AG09309 (cell line): ENCODE measurements at places on chromosomes 2 and 18.

DNA sequence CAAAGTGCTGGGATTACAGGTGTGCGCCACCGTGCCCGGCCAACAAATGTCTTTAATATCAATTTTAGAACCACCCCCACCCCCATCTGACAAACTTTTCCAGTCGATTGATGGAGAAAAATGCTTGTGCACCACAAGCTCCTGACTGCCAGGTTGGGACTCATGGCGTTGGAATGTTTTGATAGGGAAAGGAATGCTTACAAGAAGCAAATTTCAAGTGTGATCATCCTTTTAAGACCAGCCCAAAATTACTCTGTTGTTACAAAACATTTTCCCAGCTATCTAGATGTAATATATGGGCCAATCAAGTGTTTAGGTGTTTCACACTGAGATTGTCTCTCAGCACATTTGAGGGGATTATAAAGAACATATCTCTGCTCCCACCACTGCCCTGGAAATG, 45.2 kb downstream of the UBXN4 start:
- DNase-seq, result peak; percentile 67

GRCh38 chr18:26532367-26533340, 15.7 kb downstream of the KCTD1 start:
- no peak for DNase-seq

DNA sequence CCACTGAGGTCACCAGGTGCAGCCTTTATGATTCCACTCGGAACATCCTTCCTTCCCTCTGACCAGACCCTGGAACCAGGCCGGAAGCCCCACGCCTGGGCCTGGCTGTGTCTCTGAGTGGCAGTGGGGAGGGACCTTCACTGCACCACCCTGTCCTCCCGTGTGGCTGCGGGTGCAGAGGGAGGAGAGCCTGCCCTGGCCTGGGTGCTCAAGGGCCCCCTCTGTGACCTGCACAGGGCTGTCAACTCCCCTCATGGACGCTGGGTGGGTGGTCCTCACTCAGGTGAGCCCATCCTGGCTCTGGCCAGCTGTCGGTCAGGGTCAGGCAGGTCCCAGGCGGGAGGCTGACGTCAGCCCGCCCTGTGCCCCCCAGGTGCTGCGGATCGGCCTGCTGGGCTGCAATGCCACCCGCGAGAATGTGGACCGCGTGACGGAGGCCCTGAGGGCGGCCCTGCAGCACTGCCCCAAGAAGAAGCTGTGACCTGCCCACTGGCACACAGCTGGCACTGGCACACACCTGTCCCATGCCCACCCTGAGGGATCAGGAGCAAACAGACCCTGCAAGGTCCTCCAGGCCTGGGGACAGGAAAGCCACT, 9.8 kb downstream of the AGXT start:
- DNase-seq, result no peak

- no peak for DNase-seq
Measured at GRCh38 chr2:48464264-48464795, 65.6 kb upstream of the STON1 start.

DNA sequence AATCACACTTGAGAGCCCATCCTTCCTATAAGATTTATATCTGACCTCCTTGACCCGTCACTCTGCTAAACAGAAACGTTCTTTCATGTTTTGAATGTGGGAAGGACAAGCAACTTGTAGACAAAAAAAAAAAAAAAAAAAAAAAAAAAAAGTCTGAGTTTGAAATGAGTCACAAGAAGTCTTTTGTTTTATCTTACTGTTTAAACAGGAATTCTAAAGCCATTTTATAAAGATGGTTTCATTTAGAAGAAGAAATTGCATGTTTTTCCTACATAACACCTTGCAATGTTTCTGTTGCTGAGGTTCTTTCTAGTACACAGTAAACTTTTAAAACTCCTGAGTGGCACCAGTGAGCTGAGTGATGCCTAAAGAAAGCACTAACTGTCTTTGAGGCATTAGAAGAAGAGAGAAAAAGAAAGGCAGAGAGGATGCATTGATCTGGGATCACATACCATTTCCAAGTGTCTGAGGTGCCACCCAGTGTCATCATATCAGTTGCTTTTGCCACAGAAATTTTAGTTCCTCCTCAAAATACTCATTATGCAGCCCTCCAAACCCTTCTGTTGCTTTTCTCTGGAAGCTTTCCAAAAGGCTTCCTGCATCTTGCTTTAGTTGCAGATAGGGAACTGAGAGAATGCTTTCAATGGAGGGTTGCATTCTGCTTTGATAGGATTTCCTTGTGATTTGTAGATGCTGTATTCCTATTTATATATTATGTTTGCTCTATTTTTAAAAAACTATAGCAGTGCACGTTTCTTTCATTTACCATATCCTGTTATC, 69.1 kb downstream of the ACVR2A start:
- no peak for DNase-seq

GRCh38 chr2:182593394-182593975, 122.6 kb upstream of the DNAJC10 start:
- DNase-seq, result peak; percentile 47

DNA sequence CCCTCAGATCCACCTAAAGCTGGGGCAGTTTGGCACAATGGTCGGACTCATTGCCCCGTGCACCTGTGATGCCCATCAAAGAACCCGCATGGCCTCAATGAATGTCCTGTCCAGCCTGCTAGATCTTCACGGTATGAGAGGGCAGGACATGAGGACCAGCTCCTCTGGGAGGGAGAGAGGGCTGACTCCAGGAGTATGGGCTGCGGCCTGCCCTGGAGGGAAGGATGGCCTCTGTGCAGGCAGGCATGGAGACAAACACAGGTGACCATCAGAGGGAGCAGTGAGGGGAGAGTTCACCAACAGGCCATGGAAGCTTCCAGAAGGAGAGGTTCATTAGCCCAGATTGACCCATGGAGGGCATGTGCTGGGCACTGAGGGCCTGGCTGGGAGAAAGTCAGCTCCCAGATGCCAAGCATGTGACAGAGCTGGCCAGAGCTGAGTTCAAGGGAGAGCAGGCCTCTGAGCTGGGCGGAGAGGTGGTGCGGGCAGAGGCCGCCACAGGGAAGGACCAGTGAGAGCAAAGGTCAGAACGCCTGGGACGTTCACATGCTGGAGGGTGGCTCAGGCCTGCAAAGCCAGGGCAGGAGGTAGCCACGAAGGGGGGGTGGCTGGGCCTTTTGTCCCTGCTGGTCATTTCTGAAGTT, 36.2 kb downstream of the HJURP start:
- DNase-seq, result no peak

- DNase-seq, result no peak
Measured at GRCh38 chr18:36635414-36636096, 193.2 kb downstream of the TPGS2 start.
